Iris pigment epithelial cell (primary cell): ENCODE measurements at places on chromosomes 13 and 19.

GRCh38 chr13:39226359-39226758 lies 188.1 kb downstream of the NHLRC3 start:
- no peak for DNase-seq

DNA sequence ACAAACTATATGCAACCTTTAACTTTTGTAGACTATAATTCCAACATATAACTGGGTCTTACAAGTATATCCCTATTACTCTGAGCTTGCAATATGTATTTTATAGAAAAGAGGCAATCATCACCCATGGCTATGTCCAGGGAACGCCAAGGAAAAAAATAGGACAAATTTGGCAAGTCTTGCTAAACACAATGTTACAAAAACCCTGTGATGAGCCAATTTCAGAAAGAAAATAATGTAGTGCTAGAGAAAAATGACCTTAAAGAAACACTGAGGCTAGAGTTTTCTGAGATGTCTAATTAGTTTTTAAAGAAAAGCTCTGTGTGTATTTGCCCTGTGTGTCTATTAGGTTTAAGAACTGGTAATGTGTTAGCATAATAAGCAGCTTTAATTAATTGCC lies 68.0 kb upstream of the FREM2 start:
- no peak for DNase-seq

- DNase-seq = no peak
Observed at GRCh38 chr13:101408154-101408553, 8.2 kb downstream of the NALCN start.

GRCh38 chr13:50531917-50532899 lies 311.3 kb downstream of the DLEU7 start:
- peak; percentile 42 for DNase-seq
